ENCODE measurements at places on chromosomes 5 and 9.

DNA sequence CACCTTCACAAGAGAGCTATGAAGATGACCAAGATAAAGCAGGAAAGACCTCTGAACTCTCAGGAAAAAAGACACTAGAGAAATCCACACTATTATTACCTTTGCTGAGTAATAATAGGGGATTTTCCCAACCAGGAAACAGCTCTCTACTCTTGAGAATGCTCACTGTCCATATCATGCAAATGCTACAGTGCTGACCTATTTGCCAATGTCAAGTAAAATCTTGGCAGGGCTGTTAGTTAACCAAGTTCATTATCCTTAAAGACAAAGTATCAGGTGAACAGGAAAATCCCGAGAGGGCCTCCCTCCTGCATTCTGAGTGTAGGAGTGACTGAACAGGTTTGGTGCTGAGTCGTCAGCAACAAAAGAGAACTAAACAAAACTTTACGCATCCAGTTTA lies 306.6 kb downstream of the ACTL7B start:
- DNase-seq: no peak

DNA sequence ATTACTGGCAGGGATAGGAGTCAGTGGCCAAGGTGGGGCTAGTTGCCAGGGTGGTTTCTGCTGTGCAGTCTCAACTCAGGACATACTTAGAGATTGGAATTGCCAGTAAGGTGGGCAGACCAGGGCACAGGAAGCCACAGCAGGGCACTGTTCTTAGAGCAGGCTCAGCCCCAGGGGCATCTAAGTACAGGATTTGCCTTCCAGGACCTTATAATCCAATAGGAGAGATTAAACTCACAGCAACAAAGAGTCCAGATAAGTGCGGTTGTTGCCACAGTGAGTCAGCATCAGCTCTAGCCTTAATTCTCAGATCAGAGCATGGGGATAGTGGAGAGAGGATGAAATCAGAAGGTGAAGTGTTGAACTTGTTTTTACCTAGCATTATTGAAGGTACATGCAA lies 265.8 kb upstream of the TRPC7 start:
- DNase-seq: no peak

DNA sequence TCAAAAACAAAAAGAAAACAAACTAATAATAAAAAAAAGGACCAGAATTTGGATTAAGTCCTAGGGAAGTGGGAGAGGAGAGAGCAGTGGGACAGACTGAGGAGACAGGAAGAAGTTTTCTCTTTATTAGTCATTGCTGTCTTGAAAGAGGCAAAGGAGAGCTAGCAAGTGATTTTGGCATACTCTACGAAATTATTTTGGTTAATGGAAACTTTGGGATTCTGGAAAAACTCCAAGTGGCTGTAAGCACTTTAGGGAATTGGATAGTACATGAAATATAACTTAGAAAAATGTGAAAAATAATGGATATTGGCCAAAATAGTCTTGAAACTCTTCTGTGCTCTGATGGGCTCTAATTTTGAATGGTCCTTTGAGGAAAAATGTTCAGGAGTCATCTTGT lies 1641.8 kb upstream of the WWC1 start:
- no peak for DNase-seq

- no peak for DNase-seq
Observed at GRCh38 chr5:176427971-176428370, 11.6 kb upstream of the CLTB start.

GRCh38 chr9:82331079-82331478 lies 342.5 kb downstream of the SPATA31D1 start:
- no peak for DNase-seq

DNA sequence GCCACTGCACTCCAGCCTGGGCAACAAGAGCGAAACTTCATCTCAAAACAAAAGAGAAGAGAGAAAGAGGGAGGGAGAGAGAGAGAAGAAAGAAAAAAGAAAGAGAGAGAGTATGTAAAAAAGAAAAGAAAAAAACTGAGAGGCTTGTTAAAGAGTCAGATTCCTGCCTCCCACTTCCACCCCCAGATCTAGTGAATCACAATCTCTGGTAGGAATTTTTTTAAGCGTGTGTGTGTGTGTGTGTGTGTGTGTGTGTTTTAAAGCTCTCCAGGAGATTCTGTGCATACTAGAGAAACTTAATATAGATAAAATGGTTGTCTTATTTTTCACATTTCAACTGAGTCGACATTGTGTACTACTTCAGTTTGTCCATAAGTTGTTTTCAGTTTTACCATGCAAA lies 32.0 kb downstream of the SAR1B start:
- peak; percentile 19 for DNase-seq

GRCh38 chr9:131641618-131642495 lies 96.5 kb downstream of the PRRT1B start:
- peak; percentile 79 for DNase-seq

GRCh38 chr9:22105005-22105722 lies 96.1 kb upstream of the CDKN2B start:
- DNase-seq: no peak

GRCh38 chr9:83425240-83425639 lies 113.0 kb downstream of the FRMD3 start:
- DNase-seq: no peak

- no peak for DNase-seq
Observed at GRCh38 chr5:56319526-56320181, 86.5 kb upstream of the ANKRD55 start.

DNA sequence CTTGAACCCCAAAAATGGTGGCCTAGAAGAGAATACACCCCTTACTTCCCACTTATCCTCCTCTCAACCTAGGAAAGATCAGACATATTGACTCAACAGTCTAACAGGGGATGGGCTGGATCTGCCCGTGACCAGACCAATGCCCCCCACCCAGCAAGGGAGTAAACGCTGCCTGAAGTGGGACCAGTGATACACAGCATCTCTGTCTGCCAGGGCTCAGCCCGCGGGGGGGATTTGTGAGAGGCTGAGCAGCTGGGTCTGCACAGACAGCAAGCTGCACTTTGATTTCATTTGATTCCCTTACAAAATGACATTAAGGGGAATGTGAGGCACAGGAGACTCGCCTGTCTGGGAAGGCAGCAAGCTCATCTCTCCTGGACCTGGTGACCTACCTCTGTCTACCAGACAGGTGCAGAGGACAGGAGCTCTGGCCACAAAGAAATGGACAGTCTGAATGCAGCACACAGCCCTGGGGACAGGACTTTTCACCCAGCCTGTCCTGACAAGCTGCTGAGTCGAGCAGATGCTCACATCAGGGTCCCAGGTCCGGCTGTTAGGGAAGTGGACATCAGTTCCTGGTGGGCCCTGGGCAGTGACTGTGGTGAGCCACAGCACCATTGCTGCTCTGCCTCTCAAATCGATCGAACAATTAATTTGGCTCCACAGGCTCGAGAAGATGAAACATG lies 79.9 kb downstream of the RGS3 start:
- peak; percentile 24 for DNase-seq

DNA sequence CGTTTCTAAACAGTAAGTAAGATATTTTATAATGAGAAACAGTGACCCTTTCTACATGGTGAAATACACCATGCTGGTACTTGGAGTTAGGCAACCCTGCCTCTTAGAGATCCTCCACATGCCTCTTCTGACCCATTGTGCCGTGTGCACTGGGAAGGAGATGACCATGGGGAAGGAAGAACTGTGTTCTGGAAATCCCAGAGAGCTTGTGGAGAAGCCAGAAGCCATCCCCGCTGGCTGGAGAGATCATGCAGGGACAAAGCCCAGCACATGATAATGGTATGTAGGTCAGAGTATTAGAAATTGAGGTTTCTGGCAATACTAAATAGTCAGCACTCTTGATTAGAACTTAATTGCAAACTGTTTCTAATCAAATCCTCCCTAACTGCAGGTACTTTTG lies 307.3 kb downstream of the FBXL7 start:
- no peak for DNase-seq

- no peak for DNase-seq
Observed at GRCh38 chr9:35813434-35814105, 1.3 kb downstream of the HINT2 start.

DNA sequence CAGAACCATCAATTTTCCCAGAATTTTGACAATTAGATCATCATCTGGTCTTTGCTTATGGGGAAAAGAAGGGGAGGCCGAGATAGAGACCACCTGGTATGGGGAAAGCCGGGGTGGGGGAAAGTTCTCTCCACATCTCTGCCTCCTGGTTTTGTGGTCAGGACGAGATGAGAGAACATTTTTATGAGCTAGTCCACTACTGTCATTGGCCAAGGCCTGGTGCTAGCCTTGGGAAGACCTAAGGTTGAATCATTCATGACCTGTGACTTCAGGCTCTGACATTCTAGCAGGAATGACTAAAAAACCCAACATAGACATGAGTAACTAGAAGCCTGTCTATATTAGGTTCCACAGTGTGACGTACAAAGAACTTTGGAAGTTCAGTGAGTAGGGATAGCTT lies 135.2 kb downstream of the PTTG1 start:
- no peak for DNase-seq

DNA sequence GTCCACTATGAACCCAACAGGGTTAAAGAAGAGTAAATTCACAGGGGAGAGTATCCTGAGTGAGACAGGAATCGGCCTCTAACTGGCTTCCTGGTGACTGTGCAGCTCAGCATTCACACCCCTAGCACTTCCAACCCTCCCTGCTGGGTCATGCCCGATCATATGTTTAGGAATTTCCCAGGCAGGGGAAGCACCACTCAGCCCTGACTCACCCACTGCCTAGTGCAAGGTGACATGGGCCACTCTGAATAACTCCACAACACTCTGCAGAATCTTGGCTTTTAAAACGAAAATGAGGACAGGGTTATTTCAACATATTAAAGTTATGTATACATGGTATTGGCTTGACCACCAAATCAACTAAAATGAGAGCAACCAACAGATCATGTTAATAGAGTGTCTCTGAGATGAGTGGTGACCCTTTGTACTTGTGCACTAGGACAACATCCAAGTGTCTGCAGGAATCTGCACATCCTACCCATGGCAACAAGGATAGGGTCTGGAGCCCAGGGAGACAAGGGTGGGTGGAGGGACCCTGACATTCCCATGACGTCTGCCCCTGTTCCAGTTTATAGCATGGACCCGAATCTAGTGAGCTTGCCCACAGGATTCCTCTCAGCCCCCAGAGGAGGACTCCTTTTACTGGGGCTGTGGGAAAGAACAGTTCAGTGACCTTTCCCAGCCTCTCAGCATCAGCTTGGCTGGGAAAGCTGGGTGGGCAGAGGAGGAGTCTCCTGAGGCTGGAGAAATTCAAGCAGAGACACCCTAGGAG lies 485.8 kb downstream of the SEMA5A start:
- DNase-seq: no peak

DNA sequence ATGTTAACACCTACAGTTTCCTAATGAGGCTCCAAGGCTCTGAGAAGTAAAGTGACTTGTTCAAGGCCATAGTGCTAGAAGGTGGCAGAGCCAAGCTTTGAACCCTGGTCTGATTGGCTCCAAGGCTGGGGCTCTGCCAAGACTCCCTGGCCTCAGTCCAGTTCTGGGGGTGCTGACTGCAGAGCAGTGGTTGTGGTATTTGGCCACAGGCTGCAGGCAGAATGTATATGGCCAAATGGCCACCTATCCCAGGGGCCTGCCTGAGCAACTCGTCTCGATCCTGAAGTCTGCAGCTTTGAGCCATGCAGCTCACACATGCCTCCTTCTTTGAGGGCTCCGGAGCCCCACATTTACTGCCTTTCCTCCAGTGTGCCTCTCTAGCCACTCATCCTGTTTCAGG lies 9.7 kb upstream of the NEK6 start:
- no peak for DNase-seq

- no peak for DNase-seq
Observed at GRCh38 chr5:67983251-67984110, 232.1 kb upstream of the PIK3R1 start.

DNA sequence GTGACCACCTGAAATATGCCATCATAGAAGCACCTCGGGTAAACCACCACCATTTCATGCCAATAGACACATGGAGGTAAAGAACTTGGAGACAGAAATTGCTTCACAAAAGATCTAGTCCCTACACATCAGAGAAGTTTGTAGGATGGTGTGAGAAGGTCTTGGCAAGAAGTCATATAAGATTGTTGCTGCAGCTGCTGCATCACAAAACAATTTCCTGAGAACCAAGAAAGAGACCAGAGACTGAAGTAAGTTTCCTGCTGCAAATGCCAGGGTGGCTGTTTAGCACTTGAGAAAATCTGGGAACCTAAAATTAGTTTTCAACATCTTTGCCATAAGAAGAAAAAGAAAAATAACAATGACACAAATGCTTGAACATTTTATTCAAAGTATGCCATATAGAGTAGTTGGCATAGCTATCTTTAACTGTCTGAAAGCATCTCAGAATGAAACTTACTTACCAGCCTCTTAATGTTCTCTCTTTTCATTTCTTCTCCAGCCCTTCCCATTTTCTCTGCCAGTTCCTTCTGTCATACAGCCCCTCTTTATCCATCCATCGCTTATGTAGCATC lies 114.3 kb downstream of the KCTD16 start:
- DNase-seq: no peak

GRCh38 chr9:112380102-112380824 lies at the start of gene HSDL2:
Gene HSDL2 (plus strand): TSS chr9:112380108. CDS start chr9:112380164, 56 bp downstream.
- no peak for DNase-seq

Measured in Ammon's horn (tissue), 1 donor.